ENCODE measurements at places on chromosomes 12 and 14.

DNA sequence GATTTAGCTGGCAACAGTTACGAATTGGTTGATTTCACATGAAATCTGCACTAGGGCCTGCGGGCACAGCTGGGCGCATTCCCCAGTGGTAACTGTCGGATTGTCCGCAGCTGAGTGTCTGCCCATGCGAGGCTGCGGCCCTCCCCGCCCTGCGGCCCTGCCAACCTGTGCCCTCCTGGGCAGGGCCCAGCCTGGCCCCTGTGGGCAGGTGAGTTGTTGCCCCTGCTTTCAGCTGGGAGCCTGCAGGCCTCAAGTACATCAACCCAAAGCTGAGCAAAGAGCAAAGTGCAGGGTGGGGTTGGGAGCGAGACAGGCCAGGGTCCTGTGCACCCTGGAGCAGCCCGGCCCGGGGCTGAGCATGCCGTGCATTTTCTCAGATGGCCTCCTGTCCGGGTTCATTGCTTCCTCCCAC is 89.1 kb downstream of the ADGRD1 start:
- DNase-seq, result no peak

DNA sequence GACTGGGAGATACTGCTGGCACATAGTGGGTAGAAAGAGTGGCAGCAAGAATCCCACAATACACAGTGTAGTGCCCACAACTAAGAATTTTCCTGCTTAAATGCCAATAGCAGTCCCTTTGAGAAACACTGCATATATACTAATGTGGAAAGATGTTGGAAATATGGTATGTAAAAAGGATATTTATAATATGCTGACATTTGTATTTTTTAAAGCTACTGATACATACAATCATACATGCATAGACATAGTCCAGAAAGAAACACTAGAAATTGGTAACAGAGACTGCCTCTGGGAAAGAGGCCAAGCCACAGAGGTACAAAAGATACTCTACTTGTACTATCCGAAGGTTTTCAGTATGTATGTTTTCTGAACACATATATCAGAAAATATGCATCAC is 30.3 kb downstream of the TRIP11 start:
- DNase-seq, result no peak

GRCh38 chr12:27575762-27576118 is 51.7 kb downstream of the PPFIBP1 start:
- no peak for DNase-seq

DNA sequence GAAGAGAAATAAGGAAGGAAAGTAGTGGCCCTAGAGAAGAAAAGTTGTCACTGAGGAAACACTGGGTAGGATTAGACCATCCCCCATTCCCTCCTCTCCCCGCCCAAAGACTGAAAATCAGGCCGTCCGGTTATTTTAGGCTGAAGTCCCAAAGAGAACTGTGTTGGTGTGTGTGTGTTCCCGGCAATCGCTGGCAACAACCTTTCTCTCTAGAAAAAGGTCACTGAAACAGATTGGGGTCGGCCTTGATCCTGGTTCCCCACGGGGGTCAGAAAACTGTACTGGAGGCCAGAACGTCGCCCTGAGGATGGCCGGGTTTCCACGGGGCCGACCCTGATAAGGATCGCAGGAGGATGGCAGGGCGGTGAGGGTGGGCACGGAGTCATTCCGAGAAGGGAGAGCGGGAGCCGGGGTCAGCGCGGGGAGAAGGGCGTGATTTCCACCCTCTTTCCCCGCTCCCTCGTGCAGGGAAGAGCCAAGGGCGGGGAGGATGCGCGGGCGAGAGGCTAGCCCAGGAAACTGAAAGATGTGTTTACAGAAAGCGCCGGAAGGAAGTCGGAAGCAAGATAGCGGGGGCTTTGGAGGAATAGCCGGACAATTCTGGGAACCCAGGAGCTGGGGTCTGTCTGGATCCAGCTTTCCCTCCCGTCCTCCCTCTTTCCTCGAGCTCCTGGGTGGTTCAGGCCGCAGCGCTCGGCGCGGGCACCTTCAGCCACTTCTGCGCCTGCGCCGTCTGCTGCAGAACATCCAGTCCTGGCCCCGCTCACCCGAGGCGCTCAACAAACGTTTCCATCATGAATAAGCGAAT is 25.3 kb upstream of the SPTLC2 start:
- no peak for DNase-seq

GRCh38 chr12:119621878-119622277 is 28.3 kb downstream of the TMEM233 start:
- no peak for DNase-seq

GRCh38 chr14:102389246-102389645 is 26.5 kb downstream of the TECPR2 start:
- DNase-seq, result no peak

GRCh38 chr12:95269892-95270291 is 52.3 kb downstream of the VEZT start:
- DNase-seq, result no peak

GRCh38 chr12:93536766-93537488 is 35.5 kb upstream of the SOCS2 start:
- no peak for DNase-seq

DNA sequence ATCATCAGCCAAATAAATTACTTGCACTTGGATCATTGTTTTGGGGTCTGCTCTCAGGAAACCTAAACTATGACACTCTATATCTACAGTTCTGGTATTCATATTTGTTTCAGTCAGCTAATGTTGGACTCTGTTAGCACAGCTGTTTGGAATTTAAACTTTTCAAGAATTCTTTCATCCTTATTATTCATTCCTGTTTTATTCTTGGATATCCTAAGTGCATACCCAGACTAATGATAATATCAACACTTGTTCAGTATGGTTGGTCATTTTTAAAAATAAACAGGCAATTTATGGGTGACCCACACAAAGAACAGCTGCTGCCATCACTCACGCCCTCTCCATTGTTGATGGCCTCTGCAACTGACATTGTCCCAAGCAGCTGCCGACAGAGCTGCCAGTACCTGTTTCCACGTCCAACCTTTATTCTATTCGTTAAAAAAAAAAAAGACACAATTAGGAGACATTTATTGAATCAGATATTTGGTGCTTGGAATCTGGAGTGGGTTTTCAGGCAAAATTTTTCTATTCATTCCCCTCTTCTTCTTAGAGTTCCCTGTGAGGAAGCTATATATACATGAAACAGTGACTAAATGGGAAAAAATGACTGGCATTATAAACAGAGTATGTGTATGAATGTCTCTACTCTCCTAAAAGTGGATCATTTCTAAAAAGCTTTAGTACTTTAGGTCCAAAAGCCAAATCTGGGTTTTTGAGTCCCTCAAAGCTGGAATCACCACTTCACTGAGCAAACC is 252.1 kb upstream of the NAV3 start:
- no peak for DNase-seq

DNA sequence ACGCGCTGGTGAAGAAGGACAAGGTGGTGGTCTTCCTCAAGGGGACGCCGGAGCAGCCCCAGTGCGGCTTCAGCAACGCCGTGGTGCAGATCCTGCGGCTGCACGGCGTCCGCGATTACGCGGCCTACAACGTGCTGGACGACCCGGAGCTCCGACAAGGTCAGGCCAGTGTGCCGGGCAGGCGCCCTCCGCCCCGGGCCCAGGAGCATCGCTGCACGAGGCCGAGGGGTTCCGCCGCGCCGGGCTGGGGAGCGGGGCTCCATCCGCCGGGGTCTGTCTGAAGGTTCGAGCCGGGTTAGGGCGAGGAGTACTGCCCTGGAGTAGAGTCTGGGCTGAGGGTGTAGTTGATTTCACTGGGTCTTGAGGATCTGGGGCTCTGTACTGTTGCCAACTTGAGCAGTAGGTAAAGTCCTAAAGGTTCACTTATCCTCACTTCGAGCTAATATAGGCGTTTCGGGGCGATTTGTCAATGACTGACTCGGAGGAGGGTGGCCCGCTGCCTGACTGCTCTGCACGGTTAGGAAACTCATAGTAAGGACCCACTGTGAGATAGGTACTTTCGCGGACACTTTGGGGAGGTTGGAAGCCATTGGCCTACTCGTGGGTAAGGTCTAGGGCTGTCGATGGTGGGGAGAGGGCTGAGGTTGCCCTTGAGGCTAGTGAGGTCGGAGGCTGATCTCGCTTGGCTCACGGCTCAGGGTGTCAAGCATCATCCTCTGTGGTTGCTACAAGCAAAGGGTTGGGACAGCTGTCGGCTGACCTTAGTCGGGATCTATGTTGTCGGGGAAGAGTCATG is 574 bp downstream of the GLRX5 start:
- DNase-seq, result no peak

GRCh38 chr12:116337312-116337711 is 59.8 kb upstream of the MED13L start:
- DNase-seq, result no peak

- DNase-seq, result no peak
Measured at GRCh38 chr14:28875934-28876571, 109.5 kb downstream of the FOXG1 start.

GRCh38 chr14:64369201-64369600 is 19.0 kb upstream of the MTHFD1 start:
- DNase-seq, result no peak

GRCh38 chr12:104138797-104139152 is 765 bp upstream of the NFYB start:
- no peak for DNase-seq

- no peak for DNase-seq
Measured at GRCh38 chr14:33728010-33728498, 222.8 kb downstream of the EGLN3 start.

Measured in progenitor cell of endocrine pancreas (in vitro differentiated cells).